ENCODE measurements at places on chromosomes 2 and 18.

DNA sequence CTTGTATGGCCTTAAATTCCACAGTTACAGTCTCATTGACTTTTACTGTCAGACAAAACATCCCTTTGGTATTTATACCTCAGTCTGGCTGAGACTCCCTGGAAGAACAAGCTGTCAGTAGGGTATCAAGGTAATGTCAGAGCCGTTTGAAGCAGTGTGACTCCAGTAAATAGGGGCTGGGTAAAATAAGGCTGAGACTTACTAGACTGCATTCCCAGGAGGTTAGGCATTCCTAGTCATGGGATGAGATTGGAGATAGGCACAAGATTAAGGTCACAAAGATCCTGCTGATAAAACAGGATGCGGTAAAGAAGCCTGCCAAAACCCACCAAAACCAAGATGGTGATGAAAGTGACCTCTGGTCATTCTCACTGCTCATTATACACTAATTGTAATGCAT lies 219.5 kb upstream of the SKOR2 start:
- no peak for DNase-seq

DNA sequence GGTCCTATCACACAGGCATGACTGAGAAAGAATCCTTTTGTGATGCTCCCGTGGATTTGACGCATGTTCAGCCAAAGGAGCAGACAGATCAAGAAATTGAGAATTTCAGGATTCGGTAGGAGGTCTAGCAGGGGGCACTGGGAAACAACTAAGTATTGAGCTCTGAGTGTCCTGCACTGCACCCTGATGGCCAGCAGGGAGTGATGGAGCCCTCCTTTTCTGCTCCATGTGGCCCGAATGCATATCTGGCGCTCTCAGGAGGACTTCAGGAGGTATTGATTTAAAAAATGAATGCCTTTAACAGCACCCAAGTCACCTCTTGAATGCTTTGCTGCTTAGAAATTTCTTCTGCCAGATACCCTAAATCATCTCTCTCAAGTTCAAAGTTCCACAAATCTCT lies 58.0 kb downstream of the ZNF519 start:
- peak; percentile 5 for DNase-seq

DNA sequence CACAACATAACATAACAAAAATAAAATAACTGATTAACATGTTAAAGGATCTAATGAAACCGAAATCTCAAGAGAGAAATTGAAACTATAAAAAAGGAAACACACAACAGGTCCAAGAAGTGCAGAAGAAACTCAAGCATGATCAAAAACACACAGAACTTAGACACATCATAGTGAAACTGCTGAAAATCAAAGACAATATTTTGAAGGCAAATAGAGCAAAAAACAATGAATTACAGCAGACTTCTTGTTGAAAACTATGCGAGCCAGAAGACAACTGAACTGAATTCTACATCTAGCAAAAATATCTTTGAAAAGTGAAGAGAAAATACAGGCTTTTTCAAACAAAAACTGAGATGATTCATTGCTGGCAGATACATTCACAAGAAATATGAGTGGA lies 61.3 kb downstream of the UGP2 start:
- peak; percentile 21 for DNase-seq

- no peak for DNase-seq
These were observed 150.0 kb upstream of the ALKAL2 start for GRCh38 chr2:437756-438393.

GRCh38 chr2:31997653-31998052 lies 13.2 kb downstream of the MEMO1 start:
- no peak for DNase-seq

- DNase-seq = no peak
These were observed 106.2 kb downstream of the LPIN1 start for GRCh38 chr2:11852526-11853196.

- peak; percentile 89 for DNase-seq
These were observed 114.0 kb downstream of the HIBCH start for GRCh38 chr2:190205657-190206056.

GRCh38 chr2:56522605-56523089 lies 338.9 kb downstream of the CCDC85A start:
- DNase-seq = peak; percentile 61

DNA sequence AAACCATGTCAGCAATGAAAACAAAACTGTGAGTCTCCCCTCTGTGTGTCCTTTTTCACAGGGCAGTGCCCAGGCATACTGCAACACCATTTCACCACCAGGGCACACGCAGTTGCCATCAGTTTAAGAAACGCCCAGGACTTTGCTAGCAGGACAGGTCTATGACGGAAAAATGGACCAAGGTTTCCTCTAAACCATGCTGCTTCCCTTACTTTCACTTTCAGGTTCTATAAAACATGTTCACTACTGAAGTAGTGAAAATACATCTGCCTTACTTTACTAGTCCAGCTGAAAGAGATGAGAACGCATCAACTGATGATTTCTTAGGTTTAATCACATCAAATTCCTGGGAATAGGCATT lies 110.5 kb downstream of the TCF4 start:
- DNase-seq = peak; percentile 73

- DNase-seq = no peak
These were observed 487.2 kb upstream of the REG3G start for GRCh38 chr2:78538322-78538721.

GRCh38 chr18:11987527-11987926 lies 6.2 kb downstream of the IMPA2 start:
- no peak for DNase-seq

- DNase-seq = peak; percentile 47
These were observed 8.6 kb upstream of the RPL37A start for GRCh38 chr2:216490061-216490460.

DNA sequence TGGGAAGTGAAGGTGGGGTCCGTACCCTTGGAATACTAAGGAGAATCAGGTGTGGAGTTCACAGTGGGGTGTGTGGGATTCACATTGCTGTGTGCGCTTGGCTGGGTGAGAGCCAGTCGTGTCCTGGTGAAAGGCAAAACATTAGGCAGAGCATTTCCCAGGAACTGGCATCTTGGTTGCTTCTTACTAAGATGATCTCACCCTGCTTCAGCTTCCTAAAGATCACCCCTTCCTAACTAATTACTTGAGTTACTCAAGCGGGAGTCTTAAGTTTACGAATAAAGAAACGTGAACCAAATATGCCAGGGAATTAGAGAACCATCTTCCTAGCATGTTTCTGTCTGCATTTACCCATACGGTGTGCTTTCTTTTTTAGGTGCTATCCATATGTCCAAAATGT lies 122.9 kb downstream of the NCK2 start:
- DNase-seq = no peak

GRCh38 chr2:86214503-86214832 lies 15.2 kb downstream of the MRPL35 start:
- DNase-seq = no peak

DNA sequence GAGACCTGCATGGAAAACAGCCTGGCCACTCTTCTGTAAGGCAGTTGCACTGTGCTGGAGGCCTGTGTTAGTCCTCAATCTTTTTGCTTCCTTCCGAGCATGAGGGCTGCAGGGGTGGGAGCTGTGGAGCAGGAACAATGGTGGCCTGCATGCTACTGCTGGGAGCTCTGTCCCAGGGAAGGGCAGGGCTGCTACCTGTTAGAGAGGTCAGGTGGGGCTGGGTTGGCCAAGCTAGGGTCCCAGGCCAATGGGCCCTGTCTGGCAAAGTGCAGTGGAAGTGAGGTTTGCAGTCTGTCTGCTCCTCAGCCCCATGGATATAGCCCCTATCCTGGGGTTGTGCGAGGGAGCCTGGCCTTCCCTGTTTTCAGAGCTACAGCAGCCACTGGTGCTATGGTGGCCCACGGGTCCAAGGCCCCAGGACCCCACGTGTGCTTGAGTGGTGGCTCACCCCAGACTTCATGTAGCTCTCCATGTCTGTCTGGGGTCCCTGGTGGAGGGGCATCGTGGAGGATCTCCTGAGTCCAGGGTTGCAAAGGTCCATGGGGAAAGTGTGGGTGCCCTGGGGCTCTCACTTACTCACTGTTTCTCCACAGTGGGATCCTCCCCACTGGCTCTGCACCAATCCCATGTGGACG lies 1212.6 kb upstream of the NXPH2 start:
- DNase-seq = no peak

DNA sequence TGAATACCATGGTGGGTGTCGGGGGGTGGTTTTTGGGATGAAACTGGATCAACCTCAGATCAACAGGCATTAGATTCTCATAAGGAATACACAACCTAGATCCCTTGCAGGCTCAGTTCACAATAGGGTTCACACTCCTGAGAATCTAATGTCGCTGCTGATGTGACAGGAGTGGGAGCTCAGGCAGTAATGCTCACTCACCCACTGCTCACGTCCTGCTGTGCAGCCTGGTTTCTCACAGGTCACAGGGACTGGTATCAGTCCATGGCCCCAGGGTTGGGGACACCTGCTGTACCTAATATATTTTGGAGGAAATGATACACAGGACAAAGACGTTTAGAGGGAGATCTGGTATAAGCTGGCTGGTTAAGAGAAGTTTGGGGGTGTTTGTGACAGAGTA lies 338.8 kb downstream of the PLCL1 start:
- no peak for DNase-seq

DNA sequence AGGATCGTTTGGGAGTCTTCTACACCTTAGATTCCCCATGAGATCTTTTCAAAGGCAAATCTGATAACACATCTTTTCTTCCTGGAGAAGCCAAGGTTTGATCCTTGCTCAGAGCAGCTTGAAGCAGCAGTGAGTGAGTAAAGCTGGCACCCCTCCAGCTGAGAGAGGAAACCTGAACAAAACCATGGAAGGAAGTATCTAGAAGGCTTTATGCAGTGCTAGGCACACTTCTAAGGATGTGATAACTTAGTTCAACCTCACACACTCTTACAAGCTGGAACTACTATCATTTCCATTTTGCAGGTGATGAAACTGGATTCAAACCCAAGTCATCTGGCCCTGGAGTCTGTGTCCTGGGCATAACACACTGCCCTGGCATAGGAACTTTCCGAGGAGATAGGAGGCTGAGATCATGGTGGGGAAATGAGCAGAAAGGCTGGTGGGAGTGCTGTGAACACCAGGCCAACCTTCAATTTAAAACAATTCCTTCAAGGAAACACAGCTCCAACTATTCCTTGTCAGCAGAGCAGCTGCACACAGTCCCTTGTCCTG lies 71.2 kb downstream of the CTAGE1 start:
- DNase-seq = no peak

DNA sequence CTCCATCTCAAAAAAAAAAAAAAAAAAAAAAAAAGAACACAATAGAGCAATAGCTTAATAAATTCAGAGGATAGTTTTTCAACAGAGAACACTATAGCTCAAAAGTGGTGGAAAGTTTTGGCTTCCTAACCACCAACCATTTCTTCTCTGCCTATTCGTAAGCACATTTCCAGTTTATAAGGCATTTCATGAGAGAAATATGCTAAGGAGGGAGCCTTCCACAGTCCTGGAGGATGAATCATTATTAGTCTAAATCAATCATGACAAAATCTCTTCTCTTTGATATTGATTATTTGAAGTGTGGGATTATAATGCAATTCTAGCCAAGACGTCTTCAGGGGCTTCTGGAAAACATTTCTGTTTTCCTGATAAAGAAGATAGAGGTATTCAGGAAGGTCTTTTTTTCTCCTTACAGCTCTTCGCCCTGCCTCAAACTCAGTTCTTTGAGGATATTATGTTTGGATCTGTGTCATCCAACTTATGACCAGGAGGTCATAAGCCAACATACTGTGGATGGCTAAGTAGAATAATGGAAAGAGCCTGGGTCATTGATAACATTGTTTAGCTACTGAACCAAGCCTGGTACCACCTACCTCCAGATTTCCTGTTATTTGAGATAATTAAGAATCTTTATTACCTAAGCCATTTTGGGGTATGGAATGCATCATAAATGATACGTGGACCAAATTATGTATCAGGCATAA lies 207.3 kb downstream of the TRIB2 start:
- no peak for DNase-seq

GRCh38 chr2:196827356-196827755 lies 18.2 kb upstream of the C2orf66 start:
- no peak for DNase-seq

DNA sequence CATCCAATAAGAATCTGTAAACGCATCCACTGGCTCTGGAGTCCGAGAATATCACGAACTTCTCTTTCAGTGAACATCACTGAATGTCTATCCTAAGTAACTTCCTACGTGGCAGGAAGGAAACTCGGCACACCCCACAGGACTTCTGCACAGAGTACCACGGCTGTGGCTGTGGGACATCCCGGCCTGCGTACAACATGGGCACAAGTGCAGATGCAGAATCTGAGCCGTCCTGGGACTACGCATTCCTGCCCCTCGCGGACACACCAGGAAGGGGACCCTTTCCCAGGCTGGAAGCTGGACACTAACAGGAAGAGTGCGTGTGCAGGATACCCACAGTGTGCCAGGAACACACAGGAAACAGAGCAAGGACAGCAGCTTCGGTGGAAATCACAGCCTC lies 60.6 kb downstream of the ZNF516 start:
- DNase-seq = no peak

GRCh38 chr18:54813977-54814565 lies 14.2 kb upstream of the RAB27B start:
- no peak for DNase-seq

DNA sequence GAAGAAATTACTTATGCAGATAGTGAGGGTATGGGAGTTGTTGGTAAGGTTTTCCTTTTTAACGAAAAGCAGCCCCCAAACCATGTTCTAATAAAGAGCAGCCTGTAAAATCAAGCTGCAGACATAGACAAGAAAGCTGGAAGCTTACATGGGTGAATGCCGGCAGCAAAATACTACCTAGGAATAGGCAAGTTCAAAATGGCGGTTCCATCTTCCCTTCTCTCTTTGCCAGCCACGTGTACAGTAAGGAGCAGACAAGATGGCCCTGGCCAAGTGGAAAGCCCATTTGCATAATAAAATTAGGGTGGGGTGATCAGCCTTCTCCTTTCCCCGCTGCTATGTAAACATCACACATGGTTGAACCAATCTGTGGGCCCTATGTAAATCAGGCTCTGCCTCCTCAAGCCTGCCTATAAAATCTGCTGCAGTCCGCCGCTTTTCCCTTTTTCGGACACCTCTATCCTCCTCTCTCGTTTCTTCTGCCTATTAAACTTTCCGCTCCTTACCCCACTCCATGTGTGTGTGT lies 155.0 kb downstream of the ZBTB7C start:
- DNase-seq = no peak

- no peak for DNase-seq
These were observed 14.7 kb downstream of the NRP2 start for GRCh38 chr2:205696927-205697441.

DNA sequence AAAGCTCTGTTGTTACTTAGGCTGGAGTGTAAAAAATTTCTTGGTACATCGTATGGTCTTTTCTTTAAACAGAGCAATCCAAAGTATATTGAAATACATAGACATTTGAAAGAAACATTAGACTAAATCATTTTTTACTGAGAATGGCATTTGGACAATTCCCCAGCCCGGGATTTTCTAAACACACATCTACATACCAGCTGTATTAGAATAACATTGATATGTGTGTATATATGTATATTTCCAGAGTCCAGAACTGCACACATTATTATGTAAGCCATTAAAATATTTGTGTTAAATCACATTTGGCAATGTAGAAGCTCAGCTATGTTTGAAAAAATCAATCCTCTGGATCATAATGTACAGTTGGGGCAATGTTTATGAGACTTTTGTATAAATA lies 1853.6 kb upstream of the LRRTM1 start:
- no peak for DNase-seq

Data from LHCN-M2 (cell line).